RWPE1 (cell line): ENCODE measurements at places on chromosomes 3 and 15.

GRCh38 chr15:36734366-36734765 is 154.9 kb downstream of the CDIN1 start:
- DNase-seq = no peak

- DNase-seq = peak; percentile 5
Observed at GRCh38 chr3:9316881-9317361, 45.9 kb upstream of the THUMPD3 start.

- no peak for DNase-seq
Observed at GRCh38 chr3:184604039-184604601, 42.5 kb downstream of the EPHB3 start.

GRCh38 chr15:85950101-85950500 is 129.6 kb upstream of the AGBL1 start:
- no peak for DNase-seq

GRCh38 chr15:49075881-49076280 is 29.6 kb upstream of the SECISBP2L start:
- no peak for DNase-seq

GRCh38 chr3:170154569-170155143 is 26.9 kb downstream of the PHC3 start:
- no peak for DNase-seq

- no peak for DNase-seq
Observed at GRCh38 chr3:66394019-66394752, 106.6 kb downstream of the LRIG1 start.

DNA sequence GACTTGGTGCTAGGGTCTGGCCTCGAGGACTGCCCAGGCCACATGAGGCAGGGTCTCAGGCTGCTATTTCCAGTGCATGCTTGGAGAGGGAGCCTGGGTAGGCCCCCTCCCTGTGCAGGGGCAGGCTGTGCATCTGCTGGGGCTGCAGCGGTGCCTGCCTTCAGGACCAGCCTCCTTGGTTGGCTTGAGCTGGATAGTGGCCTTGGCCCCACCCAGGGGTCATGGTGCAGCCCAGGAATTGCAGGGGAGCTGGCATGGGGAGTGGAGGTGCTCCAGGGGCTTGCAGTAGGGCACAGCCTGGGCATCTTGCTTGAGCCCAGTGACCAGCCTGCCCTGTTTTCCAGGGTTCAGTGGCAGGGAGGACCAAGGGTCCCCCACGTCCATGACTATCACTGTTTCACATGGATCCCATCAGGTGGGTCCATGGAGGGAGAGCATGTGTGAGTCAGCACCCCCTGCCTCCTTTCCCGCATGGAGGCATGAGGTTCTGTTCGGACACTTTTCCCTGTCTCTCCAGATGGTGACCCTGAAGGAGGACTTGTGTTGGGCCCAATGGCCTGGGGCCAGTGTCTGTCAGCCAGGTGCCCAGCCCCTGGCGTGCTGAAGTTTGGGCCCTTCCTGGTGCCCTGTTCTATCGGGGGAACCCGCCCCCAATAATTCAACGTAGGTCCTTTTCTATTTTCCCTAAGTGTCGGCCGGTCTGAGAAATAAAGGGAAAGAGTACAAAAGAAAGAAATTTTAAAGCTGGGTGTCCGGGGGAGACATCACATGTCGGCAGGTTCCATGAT is 218.6 kb downstream of the SNRPN start:
- no peak for DNase-seq

DNA sequence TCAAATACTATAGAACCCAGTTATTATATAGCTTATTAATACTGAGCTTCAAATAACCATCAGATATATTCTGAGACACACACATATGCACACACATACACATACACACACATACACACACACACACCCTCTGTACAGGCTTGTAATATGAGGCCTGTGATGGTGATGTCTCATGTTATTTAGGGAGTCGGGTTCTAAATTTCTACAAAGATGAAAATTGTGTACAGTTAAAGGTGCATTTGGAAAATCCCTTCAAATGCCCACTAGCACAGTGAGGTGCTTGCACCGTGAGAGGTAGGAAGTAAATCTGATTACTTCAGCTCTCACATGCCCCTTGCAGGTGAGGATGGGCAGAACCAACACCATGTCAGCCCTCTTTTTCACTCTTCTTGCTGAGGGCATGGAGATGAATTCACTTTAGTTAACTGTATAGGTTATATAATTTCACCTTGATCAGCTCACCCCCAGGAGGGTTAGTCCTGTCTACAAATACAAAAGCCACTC is 294.5 kb upstream of the PROK2 start:
- no peak for DNase-seq

- no peak for DNase-seq
Observed at GRCh38 chr3:23952646-23953045, 7.6 kb downstream of the NR1D2 start.

DNA sequence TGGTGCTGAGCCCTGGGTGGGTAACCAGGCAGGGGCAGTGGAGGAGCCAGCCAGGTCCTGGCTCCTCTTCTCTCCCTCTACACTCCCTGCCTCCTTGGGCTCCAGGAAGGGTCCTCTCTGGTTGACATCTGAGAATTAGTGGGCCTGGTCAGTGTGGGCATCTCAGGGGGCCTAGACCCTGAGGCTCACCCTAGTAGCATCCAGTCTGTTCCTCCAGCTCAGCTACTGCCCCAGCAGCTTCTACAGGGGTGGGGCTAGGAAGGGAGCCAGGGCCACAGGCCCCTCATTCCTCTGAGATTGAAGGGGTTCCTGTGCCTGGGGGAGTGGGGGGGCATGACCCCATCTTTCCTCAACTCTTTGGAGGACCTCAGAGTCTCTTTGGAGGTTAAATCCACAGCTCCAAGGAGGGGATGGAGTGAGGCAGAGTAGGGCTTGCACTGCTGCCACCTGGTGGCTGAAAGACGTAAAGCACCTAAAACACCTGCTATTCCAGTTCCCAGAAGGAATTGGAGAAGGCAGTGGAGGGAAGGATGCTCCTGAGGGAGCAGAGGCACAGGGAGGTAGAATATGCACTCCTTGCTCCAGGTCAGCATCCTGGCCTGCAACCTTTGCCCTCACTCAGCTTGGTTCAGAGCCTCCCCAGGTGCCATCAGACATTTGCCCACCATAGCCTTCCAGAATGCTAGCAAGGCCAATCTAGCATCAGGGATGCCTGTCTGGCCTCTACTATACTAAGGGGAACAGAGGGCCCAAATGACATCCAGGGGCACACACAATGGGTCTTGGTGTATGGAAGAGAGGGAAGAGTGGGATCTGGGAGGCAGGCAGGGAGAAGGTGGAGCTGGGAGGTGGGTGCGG is 25.1 kb downstream of the C3orf18 start:
- DNase-seq = peak; percentile 74

DNA sequence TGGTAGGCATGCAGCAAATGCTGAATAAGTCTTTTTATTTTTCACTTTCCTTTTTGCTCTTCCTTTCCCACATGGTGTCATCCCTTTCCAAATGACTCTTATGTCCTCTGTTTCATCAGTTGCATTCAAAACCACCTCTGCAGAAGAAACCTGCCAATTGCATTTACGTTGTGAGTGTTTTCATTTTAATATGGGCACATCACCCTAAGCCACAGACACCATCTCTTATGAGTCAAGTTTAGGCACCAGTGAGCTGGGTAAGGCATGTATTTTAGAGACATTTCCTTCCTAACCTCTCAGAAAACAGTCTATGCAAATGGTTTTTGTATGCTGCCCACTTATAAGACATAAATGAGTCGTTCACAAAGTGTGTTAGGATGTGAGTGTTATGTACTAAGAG is 223.3 kb upstream of the ADAMTS9 start:
- no peak for DNase-seq

- DNase-seq = no peak
Observed at GRCh38 chr3:42975456-42975855, 3.7 kb upstream of the GASK1A start.

GRCh38 chr15:60363087-60363549 is 34.7 kb downstream of the ANXA2 start:
- no peak for DNase-seq

DNA sequence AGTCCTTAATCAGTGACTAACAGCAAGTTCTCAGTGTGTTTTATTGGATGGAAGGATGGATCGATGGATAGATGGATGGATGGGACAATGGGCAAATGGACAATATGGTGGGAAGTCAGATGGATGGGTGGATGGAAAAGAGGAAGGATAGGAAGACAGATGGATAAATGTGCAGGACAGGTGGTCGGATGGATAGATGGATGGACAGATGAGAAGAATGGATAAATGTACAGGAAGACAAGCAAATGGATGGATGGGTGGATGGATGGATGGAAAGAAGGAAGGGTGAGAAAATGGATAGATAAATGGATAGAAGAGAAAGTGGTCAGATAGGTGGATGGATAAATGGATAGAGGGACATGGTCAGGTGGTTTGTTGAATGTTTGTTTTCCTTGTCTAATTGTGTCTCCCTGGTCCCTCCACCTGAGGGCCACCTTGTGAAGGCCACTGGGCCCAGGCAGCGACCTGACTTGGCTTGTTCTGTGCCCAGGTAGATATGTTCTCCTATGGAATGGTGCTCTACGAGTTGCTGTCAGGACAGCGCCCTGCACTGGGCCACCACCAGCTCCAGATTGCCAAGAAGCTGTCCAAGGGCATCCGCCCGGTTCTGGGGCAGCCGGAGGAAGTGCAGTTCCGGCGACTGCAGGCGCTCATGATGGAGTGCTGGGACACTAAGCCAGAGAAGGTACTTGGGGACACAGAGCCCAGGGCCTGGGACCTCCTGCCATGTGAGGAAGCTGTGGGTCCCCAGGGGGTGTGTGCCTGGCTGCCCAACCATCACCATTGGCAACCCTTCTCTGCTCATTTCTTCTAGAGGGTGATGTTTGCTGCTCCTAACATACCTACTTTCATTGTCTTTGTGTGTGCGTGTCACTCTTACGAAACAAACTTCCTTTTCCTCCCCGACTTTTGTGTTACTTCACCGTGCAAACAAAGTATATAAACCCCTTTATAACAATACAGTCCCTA is 137.5 kb downstream of the LRRK1 start:
- no peak for DNase-seq

DNA sequence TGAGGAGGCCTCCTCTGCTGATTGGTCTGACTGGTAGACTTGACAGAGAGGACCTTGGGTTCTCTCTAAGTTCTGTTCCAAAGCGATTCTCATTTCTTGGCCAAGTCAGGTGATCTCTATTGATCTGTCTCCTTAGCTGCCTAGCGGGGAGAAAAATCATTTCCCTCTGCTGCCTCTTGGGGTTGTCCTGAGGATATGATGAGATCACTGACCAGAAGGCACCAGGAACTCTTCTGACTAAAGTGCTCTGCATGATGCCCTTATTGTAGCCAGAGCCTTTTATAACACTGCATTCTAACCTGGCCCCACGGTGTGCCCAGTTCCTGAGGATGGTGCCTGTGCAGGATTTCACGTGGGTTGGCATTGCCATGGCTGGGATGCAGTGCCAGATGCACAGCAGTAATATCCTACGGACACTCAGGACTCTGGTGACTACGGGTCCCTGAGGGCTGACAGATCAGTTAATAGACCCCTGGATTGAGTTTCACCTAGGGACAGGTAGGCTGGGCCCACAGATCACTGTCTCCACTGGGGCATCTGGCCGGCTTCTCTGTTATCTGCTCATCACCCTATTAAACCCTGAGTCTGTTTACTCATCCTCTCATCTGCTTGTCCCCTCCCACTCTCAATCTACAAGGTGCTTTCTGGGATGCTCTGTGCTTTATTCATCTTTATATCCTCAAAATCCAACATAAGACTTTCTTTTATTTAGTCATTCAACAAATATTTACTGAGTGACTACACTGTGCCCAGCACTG is 3.9 kb upstream of the HEG1 start:
- DNase-seq = no peak

DNA sequence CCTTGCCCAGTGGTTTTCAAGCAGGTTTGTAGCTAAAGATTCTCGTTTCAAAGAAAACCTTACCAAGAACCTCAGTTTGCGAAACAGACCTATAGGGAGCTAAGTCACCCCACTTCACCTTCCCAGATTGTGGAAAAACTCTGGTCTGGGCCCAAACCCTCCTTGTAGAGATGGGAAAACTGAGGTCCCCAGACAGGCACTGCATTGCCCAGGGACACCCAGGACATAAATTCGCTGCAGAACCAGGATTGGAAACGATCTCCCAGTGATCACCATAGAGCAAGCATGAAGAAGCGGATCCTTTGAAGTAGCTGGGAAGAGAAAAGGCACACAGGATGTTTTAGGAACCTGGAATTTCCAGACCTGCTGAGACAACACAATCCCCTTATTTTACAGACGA is 85.6 kb upstream of the PIAS1 start:
- no peak for DNase-seq

- DNase-seq = no peak
Observed at GRCh38 chr3:106715286-106715685, 662.0 kb upstream of the CCDC54 start.

- no peak for DNase-seq
Observed at GRCh38 chr3:110804856-110805255, 266.8 kb upstream of the NECTIN3 start.
